ENCODE measurements at places on chromosomes 3 and 15.

DNA sequence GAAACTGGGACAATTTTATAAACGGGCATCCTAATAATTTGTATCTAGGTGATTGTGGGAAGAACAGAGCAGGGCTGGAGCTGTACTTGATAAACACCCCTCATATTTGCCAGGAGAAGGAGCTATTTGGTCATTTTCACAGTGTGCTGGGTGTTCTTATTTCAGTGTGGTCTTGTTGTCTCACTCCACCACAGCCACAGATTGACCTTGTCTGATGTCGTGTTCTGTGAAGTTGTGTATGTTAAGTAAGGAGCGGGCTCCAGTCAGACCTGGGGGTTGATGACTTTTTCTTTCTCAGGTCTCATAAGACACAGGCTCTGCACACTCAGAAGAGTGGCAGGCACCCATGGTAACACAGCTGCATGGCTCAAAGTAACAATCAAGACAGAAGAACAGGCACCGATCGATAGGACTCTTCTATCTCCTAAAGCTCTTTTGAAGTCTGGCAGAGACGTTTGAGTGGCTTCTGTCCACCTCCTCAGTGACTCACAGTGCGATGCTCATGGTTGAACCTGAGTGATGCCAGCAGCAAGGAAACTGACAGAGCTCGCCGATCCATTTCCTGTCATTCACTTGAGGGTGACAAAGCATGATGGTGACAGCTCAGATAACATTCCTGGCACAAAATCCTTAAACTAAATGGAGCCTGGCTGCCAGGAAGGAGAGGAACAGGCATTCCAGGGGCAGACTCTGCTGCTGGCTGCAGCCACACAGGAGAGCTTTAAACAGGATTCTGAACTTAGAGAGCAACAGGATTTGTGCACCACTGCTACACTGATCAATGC is 20.8 kb downstream of the DPH3 start:
- no peak for DNase-seq
- H3K36me3 ChIP-seq, result no peaks in the 10 kb centered on the region
- H3K27me3 ChIP-seq, result no peaks in the 10 kb centered on the region
- no peaks in the 10 kb centered on the region for H3K4me1 ChIP-seq
- no peak overlapping the region for H3K27ac ChIP-seq

DNA sequence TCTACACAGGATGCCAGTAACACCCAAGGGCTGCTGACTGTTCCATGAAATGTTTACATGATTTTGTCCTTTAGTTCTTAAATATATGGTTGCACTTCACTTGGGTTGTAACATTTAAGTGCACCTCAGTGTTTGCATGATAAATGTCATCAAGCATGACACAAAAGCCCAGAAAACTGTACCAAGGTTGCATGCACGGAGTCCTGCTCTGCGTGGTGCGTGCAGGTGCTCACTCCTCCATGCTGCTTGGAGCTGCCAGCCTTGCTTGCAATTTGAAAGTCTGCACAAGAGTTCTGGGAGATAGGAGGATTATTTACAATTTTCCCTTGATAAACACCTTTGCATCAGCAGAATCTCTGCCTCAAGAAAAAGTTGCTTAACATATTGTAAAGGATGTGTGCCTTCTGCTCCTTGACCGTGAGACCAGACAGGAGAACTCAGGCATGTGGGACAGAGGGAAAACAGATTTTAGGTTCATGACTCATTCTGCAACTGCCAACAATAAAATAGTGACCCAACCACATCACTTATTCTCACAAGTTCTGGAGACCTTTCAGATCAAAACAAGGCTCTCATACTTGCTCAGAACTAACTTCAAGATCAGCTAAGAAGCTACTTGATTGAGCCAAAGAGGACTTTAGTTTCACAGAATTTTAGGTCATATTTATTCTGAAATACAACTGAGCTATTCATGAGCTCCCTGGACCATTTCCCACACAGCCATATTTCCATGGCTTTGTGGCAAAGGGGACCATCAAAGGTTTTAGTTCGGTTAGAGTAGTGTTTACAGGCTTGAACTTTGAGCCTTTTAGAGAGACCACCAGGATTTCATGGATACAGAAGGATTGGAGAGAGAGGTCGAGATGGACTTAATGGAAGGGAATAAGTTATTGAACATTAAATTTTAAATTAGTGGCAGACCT is 128.4 kb upstream of the ZBED2 start:
- no peaks in the 10 kb centered on the region for H3K36me3 ChIP-seq
- no peaks in the 10 kb centered on the region for H3K4me1 ChIP-seq
- no peak for DNase-seq
- peak overlapping the region; percentile 53 for H3K27ac ChIP-seq

DNA sequence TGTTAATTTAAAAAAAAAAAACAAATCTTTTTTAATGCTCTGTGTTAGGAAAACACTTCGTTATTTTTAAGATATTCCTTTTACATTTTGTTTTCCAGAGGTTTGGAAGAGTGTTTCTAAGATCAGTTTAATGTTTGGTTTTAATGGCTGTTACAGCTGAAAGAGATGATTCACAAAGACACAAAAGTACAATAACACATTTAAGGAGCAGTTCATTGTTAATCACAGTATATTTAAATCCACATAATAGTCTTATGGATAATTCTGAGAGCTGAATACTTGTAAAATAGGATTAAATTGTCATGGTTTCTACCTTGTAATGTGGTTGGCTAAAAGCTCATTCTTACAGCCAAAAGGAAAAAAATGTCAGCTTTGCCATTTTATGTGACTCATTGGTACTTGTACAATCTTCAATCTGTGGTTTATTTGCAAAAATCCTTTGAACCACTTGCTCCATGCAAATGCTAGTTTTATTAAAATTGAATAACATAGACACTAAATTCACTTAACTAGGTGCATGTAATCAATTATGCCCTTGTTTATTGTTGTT is 426.4 kb downstream of the NLGN1 start:
- no peaks in the 10 kb centered on the region for H3K27me3 ChIP-seq
- no peaks in the 10 kb centered on the region for H3K36me3 ChIP-seq
- no peaks in the 10 kb centered on the region for H3K4me1 ChIP-seq
- no peak overlapping the region for H3K4me3 ChIP-seq

GRCh38 chr3:119161240-119161639 is 12.2 kb upstream of the UPK1B start:
- H3K27ac ChIP-seq, result no peak overlapping the region
- H3K36me3 ChIP-seq, result no peaks in the 10 kb centered on the region
- H3K4me3 ChIP-seq, result no peak overlapping the region

- no peak for DNase-seq
- H3K27ac ChIP-seq, result no peak overlapping the region
- no peaks in the 10 kb centered on the region for H3K4me1 ChIP-seq
- H3K4me3 ChIP-seq, result no peak overlapping the region
Observed at GRCh38 chr3:151869181-151869580, 4.3 kb upstream of the SUCNR1 start.

Measured in uterus (tissue), 4 donors.